PC-3 (cell line): ENCODE measurements at places on chromosomes 5 and 9.

DNA sequence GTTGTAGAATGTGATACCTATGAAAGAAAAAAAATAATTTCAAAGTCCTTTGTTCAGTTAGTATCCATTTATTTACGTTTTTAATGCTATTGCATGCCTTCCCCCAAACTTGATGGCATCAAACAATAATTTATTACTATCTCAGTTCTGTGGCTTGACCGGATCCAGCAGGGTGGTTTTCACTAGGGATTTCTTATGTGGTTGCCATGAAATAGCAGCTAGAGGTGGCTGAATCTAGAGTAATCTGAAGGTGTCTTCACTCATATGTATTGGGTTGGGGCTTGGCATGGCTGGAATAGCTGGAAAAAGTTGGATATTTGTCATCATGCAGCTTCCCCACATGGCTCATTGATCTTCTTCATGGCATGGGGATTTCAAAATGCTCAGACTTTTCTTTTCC is 619.3 kb upstream of the ZNF608 start:
- no peak for DNase-seq

DNA sequence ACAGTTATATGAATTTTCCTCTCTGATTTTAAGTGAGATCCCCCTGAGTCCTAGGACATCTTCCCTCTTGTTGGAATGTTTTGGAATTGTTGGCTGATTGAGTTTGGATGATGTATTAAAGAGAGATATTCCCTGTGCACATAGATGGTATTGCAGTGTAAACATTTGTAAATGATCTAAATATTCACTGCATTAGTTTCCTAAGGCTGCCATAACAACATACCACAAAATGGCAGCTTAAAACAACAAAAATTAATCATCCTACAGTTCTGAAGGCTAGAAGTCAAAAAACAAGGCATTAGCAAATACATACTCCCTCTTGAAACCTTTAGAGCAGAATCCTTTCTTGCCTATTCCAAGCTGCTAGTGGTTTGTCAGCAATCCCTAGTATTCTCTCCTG is 38.0 kb upstream of the MROH2B start:
- DNase-seq = no peak

DNA sequence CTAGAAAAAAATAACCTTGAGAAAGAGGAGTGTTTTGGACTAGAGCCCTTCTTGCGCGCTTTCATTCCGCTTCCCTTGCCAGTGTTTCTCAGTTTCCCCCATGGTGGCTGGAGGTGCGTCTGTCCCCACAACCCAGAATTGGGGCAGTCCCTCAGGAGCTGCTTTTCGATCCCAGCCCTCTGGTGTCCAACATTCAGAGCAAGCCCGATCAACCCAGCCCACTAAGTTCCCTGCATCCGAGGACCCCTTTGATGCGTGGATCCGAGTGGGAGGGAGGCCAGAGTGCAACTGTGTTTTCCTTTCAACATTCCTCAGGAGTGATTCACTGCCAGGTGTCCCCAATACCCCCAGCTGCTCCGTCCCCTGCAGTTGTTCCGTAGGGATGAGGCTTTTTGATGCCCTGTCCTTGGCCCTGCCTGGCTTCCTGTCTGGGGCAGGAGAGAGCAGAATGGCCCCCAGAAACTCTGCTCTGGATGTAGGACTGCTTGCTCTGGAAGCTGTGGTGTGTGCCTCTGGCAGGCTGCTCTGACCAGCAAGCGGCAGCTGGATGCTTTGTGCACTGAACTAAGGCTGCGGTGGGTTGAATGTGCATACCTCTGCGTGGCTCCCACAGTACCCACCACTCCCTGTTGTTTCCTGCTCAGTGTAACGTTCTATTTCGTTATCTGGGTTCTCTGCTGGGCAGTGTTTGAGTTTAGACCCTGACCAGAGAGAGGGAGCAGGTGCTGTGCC is 117.5 kb downstream of the BOD1 start:
- DNase-seq = no peak

GRCh38 chr9:121333950-121334773 is 35.9 kb downstream of the STOM start:
- no peak for DNase-seq

DNA sequence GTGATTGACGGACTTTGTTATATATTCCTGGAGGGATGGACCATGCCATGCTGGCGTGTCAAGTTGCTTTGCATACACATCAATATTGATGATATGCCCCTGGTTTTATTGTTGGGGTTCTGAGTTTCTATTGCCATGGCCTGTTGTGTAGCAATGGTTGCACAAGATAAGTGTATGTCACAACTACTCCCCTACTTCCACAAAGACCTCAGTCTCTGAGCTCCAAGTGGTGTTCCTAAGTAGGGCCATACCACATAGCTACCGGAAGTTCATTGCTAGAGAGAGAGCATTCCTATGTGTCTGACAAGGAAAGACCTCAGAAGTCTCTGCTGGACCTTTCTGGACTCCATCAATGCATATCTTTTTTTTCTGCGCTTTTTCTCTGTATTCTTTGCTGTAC is 19.8 kb downstream of the TXNDC8 start:
- DNase-seq = no peak

GRCh38 chr5:138545919-138546562 is 3.0 kb upstream of the ETF1 start:
- no peak for DNase-seq
